ENCODE measurements at places on chromosomes 7 and 10.
A peak's percentile ranks its signal among the peaks of the same experiment; 100 is the strongest.

DNA sequence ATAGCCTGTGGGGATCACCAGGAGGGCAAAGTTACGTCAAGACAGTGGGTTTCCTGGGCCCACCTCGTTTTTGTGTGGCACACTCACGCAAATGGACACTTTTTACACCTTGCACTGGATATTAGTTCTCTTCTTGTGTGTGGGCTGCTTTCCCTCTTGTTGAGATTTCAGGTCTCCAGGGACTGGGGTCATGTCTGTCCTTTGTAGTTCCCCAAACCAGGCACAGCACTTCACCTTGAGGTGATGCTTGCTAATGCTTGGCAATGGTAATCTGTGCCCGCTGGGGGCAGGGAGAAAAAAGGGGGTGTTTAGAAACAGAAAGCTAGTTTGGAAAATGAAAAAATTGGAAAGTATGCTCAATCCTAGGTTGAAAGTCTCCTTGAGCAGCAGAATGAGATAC lies 195.3 kb downstream of the PTEN start:
- no peak for DNase-seq

DNA sequence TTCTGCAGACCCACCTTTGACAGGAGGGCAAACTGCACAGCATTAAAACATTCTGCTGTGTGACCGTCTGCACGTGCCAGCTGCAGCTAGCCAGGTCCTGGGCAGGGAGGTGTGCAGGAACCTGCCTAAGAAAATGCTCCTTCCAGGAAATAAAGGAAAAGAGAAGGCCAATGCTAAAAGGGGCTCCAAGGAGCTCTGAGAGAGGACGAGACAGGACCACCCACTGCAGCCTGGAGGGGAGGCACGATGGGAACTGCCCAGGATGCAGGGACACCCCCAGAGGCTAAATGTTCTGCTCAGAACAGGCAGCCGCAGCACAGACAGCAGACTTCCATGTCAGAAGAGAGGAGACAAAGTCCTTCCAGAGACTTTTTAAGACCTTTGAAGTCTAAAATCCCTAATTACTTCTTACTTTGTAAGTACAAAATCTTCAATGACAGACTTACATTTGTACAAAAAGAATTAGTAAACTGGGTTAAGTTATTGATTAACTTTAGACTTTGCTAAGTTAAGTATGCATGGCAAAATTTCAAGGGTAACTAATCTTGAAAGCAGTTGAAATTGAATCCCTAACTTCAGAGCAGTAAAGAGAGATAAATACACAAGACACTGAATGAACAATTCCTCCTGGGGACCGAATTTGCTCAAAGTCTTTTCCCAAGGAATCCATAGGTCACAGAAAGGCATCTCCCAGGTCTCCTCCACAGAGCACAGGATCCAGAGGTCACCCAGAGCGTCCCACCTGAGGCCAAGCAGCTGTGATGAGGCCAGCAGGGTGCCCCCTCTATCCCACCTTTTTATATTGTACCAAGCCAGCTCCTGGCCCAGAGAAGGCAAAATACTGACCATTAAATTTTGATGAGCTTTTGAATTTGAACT lies 21.5 kb downstream of the HSPA12A start:
- no peak for DNase-seq

DNA sequence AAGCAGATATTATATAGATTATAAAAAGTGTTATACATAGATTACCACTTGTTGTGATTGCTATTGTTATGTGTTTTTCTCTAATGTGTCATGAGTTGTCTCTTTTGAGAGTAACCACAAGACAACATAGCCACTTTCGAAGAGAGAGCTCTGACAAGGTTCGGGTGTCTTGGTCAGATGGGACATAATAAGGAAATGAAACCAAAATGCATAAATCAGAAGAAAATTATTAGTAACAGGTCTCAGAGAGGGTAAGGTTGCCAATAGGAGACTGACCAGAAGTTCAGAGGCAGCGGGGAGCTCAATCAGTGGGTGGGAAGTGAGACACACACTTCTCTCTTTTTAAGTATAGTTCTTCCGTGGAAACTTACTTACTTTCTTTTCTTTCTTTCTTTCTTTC lies 639.2 kb upstream of the POT1 start:
- no peak for DNase-seq

GRCh38 chr10:102988404-102989314 lies 70.6 kb downstream of the CNNM2 start:
- DNase-seq, result peak; percentile 89

- DNase-seq, result no peak
These were observed 79.7 kb upstream of the ZNF32 start for GRCh38 chr10:43728425-43728824.

DNA sequence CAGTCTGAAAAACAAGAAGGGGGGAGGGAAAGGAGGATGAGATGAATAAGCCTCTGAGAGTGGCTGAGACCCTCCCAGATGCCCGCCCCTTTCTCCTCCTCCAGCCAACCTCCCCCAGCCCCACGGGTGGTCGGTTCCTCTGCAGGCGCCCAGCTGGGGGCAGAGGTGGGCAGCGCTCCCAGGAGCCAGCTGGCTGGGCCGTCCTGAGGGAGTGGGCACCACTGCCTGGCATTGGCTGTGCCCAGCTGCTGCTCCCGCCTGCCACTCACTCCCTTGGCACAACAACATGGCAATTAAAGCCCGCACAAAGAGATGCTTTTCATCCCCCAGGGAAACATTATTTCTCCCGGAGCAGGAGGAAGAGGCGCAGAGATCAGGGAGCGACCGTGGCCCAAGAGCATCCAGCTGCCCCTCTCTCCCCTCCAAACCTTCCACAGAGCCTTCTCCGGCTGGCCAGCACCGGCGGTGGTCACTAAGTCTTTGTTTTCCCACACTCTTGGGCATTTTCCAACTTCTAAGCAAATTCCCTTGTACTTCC lies 107.2 kb downstream of the SPDYE5 start:
- no peak for DNase-seq

- DNase-seq, result no peak
These were observed 410.6 kb downstream of the KCNMA1 start for GRCh38 chr10:77226853-77227565.

- no peak for DNase-seq
These were observed 48.5 kb downstream of the ZNF467 start for GRCh38 chr7:149724661-149725425.

- DNase-seq, result peak; percentile 68
These were observed 82.9 kb upstream of the STRIP2 start for GRCh38 chr7:129351320-129351719.

- no peak for DNase-seq
These were observed 2.6 kb downstream of the PRPF18 start for GRCh38 chr10:13589316-13589715.

DNA sequence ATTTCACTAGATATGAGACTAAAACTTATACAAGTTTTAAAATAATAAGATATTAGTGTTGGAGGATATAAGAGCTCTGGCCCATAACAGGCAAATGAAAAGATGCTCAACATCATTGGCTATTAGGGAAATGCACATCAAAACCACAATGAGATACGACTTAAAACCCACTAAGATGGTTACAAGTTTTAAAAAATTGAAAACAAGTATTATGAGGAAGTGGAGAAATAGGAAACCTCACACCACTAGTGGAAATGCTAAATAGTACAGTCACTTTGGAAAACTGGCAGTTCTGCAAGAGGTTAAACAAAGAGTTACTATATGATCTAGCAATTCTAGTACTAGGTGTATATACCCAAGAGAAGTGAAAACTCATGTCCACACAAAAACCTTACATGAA lies 17.2 kb downstream of the PANK1 start:
- DNase-seq, result no peak

GRCh38 chr7:138776166-138776833 lies 21.5 kb upstream of the TMEM213 start:
- no peak for DNase-seq

DNA sequence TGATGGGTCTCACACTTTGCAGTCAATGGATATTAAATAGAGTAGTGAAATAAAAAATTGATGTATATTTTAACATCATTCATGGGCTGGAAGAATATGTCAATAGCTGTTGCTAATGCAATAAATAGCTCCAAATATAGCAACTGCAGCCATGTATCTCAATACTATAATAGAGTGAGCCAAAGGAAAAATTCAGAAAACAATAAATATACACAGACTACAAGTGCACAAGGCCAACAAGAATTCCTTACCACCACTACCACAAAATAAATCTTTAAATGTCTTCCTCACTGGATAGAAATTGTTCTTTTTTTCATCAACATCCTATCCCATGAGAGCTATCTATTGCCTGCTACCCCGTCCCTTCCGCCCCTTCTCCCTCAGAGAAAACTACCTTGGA lies 113.1 kb upstream of the TRIM24 start:
- no peak for DNase-seq

All from iris pigment epithelial cell (primary cell).